ENCODE measurements at places on chromosomes 3 and 15.

DNA sequence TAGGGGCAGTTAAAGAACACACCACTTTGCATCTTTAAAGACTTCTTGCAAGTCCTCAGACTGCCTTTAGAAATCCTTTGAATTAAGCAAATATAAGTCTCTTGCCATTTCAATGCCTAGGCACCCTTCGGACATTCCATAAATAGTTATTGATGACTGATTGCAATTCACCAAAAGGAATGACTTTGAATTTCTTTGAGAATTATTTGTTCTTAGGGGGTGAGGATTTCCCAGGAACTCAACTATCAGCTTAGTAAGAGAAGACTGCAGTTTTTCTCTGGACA lies 495 bp upstream of the MYEF2 start:
- no peak for DNase-seq

GRCh38 chr3:149005416-149005815 lies 14.1 kb downstream of the GYG1 start:
- DNase-seq, result no peak

- DNase-seq, result no peak
Observed at GRCh38 chr3:105904678-105905284, 36.0 kb upstream of the CBLB start.

GRCh38 chr3:128684986-128685726 lies 34.5 kb upstream of the RPN1 start:
- no peak for DNase-seq

- DNase-seq, result no peak
Observed at GRCh38 chr15:101204739-101205535, 46.9 kb downstream of the CHSY1 start.

DNA sequence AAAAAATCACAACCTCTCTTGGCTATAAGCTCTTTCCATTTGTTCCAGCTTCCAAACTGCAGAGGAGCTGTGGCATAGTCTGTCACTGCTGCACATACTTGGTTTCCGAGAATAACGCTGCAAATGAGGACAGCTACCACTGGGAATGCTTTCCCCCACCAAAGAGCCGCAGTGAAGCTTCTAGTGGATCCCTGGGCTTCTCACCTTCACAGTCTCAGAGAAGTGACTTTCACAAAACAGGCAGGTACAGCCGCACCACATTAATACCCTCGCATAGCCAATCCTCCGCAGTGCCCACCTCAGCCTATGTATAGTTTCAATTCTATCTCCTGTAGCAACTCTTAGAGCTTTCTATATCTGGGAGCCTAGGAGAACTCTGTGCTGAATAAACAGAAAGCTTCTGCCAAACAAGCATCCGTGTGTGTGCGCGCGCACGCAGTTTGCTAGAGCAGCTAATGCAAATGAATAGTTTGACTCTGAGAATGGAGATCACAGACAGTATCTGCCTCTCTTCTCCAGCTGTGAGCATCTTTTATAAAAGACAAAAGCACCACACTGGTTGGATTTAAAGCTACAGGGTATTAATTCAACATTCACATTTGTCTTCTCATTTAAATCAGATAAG lies 81.9 kb upstream of the PLXND1 start:
- no peak for DNase-seq

GRCh38 chr15:31487811-31488436 lies 161.3 kb downstream of the KLF13 start:
- no peak for DNase-seq

- DNase-seq, result no peak
Observed at GRCh38 chr15:28101983-28102441, 2.9 kb upstream of the OCA2 start.

Data from SK-N-MC (cell line).